ENCODE measurements at places on chromosomes 7 and 10. TPM values are rescaled to one million over a fixed set of nuclear protein-coding genes. Genes with fewer than 3 reads are reported as not detected.

The SUGCT gene
- total RNA-seq, result 8.9 TPM

The DGKI gene
- total RNA-seq, result 1.7 TPM

The IGF2BP3 gene
- total RNA-seq, result 35.1 TPM

The PRKAR2B gene
- 5.8 TPM for total RNA-seq

The RARRES2 gene
- 20.7 TPM for total RNA-seq

The MYOZ1 gene
- total RNA-seq, result 0.33 TPM

The ACSL5 gene
- total RNA-seq, result 5.0 TPM

The PNLIP gene
- not detected for total RNA-seq

The FGFR2 gene
- 0.17 TPM for total RNA-seq

The SSC4D gene
- 0.33 TPM for total RNA-seq

The CCL24 gene
- not detected for total RNA-seq

The SPDYE3 gene
- not detected for total RNA-seq

The RBM20 gene
- not detected for total RNA-seq

The TRIM73 gene
- 0.44 TPM for total RNA-seq

The PTPN20 gene
- 0.33 TPM for total RNA-seq

The GRID2IP gene
- not detected for total RNA-seq

The SRGN gene
- total RNA-seq, result 25.8 TPM

The CALHM3 gene
- total RNA-seq, result not detected

The ZNF12 gene
- 18.9 TPM for total RNA-seq

The C7orf57 gene
- not detected for total RNA-seq

The AFAP1L2 gene
- total RNA-seq, result 0.29 TPM

The CASP2 gene
- total RNA-seq, result 14.4 TPM

The KCP gene
- total RNA-seq, result 0.66 TPM

The PLEKHA8 gene
- total RNA-seq, result 13.4 TPM

The FAM13C gene
- total RNA-seq, result 3.3 TPM

The GNGT1 gene
- not detected for total RNA-seq

The SFTPA1 gene
- not detected for total RNA-seq

The SHTN1 gene
- 3.2 TPM for total RNA-seq

The TMEM176B gene
- not detected for total RNA-seq

The ATP6V0A4 gene
- total RNA-seq, result not detected

The TEX36 gene
- total RNA-seq, result not detected

The ACHE gene
- 2.2 TPM for total RNA-seq

The ANXA8 gene
- total RNA-seq, result 0.15 TPM

The SKIDA1 gene
- total RNA-seq, result 0.99 TPM

The ATE1 gene
- 26.2 TPM for total RNA-seq

The ZNF804B gene
- total RNA-seq, result not detected

The LSM8 gene
- total RNA-seq, result 34.8 TPM

The OLAH gene
- not detected for total RNA-seq

Measured in smooth muscle cell of trachea (primary cell).